ENCODE measurements at places on chromosomes 7 and 10. TPM values are rescaled to one million over a fixed set of nuclear protein-coding genes. Genes with fewer than 3 reads are reported as not detected.

DNA sequence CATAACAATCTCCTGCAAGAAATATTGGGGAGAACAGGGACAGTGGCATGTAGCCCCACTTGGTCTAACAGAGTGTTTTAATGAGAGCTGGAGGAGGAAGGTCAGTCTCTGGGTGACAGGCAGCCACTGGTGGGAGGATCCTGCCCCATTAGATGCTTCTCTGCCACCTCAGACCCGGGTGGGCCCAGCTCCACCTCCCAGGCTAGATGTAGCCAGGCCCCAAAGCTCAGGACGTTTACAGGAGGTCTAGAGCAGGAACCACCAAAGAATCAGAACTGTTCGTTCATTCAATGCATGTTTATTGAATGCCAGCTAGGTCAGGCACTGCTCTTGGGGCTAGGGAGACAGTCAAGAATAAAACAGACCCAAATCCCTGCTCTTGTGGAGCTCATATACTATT, 28.4 kb upstream of the GPNMB start:
- ATAC-seq: no peak

- ATAC-seq: peak; percentile 14
These were observed 44.9 kb downstream of the BAMBI start for GRCh38 chr10:28722065-28722803.

DNA sequence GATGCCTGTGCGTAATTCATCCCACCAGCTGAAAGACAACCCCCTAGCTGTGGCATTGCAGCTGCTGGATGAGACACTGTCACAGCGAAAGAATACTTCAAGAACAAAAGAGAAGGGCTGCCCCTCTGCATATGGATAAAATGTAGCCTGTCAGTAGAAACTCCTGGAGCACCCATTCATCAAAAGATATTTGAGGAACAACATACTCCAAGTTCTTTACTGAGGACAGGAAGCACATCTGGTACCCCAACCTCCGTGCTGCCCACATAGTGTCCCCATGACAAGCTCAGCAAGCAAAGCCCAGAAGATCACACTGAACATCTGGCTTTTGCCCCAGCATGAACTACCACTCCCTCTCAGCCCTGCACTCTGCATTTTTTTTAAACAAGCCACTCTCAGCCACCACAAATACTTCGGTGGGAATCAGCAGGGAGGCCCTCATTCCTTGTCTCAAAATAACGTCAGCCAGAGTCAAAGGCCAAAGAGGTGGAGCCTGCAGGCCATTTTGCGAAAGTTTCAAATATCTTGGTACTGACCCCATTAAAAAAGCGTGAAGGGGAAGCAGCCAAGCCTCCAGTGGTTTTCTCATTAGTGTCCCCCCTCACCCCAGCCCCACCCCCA, 1.7 kb downstream of the CREB3L2 start:
- no peak for ATAC-seq

DNA sequence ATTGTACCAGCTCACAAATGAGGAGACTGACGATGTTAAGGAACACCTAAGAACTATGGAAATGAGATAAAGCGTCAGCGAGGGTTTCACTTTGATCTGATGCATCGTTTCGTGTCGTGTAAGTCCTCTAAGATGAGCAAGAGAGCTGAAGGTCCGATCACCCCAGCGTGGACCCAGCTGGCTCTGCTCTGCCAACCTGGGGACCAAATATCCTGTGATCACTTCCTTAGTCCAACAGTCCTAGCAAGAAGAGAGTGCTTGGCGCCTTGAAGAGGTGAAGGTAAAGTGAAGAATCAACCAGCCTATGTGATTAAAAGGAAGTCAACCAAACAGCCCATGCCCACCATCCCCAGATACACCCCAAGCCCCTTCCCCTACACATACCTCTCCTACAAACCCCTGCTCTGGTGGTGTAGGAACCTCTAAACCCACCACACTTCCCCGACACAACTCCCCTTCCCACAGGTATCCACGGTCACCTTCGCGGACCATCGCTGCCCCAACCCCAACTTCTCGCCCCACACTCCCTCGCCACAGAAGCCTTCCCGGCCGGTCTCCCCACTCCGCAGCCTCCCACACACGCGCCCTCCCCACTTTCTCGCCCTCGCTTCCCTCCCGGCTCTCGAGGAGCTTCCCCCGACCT, 722 bp downstream of the UPF2 start:
- no peak for ATAC-seq

DNA sequence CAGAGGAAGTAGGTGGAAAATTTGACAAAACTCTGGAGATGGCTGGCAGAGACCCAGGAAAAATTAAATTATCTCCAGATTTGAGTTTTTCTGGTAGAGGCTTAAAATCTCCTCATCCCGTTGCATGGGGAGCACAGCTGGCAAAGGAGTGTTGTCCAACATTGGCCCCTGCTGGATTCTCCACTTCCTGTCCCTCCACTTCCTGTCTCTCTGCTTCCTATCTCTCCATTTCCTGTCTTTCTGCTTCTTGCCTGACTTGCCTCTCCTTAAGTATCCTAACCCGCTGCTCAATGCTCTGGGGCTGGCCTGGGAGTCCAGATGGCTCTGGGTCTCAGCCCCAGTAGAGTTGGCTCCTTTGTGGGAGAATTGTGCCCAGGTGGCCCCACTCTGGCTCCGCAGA, 65.8 kb upstream of the EMX2 start:
- ATAC-seq: no peak

The OR13A1 gene
- total RNA-seq: 0.15 TPM

The VSTM2A gene
- total RNA-seq: 15.0 TPM

GRCh38 chr7:127961786-127962453, 69.3 kb downstream of the LRRC4 start:
- ATAC-seq: no peak

The PHYH gene
- 10.3 TPM for total RNA-seq

DNA sequence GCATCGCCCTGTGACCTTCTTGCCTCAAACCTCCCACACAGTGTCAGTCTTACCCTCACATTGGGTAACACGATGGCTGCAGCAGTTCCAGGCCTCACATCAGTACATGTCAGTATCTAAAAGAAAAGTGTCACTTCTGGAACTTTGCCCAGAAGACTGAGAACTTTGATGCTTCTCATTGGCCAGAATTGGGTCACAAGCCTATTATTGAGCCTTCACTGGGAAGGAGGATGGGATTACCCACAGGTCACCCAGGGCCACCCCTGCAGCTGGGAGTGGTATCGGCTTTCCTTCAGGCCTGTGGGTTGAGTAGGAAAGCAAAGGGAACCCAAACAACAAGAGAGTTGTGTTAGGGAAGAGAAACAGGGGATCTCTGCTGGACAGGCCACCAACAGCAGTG, 111.5 kb downstream of the NPY start:
- no peak for ATAC-seq

The SKIDA1 gene
- 4.9 TPM for total RNA-seq

- ATAC-seq: no peak
These were observed 196.1 kb downstream of the NSUN6 start for GRCh38 chr10:18455086-18455884.

DNA sequence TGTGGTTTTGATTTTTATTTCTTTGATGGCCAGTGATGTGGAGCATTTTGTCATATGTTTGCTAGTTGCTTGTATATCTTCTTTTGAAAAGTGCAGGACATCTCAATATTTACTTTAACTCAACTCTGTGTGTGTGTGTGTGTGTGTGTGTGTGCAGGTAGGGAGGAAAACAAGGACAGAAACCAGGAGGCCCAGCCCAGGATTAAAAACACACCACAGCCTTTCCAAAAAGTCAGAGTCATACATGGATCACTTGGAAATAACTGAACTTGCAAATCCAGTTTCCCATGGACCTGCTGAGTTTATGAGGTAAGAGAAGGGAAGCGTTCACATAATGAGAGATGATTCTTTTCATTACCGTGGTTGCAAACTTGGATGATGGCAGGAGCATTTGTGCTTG, 189.9 kb upstream of the LYZL1 start:
- ATAC-seq: no peak

The CABCOCO1 gene
- total RNA-seq: 0.63 TPM

The ZNF736 gene
- total RNA-seq: 11.4 TPM

The NPC1L1 gene
- total RNA-seq: not detected

The DPP6 gene
- 1.1 TPM for total RNA-seq

DNA sequence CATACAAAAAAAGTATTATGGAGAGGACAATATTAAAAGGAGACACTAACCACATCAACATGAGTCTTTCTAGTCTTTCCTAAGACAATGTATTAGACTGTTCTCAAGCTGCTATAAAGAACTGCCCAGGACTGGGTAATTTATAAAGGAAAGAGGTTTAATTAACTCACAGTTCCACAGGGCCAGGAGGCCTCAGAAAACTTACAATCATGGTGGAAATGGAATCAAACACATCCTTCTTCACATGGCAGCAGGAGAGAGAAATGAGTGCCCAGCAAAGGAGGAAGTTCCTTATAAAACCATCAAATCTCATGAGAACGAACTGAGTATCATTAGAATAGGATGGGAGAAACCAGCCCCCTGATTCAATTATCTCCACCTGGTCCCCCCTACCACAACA, 25.7 kb downstream of the CACNA2D1 start:
- ATAC-seq: no peak

- peak; percentile 85 for ATAC-seq
These were observed 682.1 kb upstream of the NRP1 start for GRCh38 chr10:34016576-34016975.

- ATAC-seq: no peak
These were observed 91.7 kb downstream of the SLC16A9 start for GRCh38 chr10:59617996-59618395.

GRCh38 chr10:34473174-34474008, 341.7 kb downstream of the PARD3 start:
- no peak for ATAC-seq

- ATAC-seq: no peak
These were observed 33.6 kb downstream of the SLC18A2 start for GRCh38 chr10:117274509-117274908.

- no peak for ATAC-seq
These were observed 78.1 kb downstream of the INHBA start for GRCh38 chr7:41624818-41625217.

DNA sequence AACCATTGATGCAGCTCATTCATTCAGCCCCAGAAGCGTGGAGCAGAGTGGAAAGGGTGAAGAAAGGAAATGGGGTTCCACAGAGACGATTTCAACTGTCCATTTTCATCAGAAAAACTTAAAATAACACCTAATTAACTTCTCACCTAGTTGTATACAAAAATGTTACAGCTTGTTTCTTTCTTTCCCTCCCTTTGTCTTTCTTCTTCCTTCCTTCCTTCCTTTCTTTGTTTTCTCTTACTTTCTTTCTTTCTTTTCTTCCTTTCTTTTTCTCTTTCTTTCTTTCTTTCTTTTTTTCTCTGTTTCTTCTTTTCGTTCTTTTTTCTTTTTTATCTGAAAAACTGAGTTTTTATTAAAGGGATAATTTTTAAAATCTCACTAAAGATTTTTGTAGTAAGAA, 105.9 kb upstream of the GNAI1 start:
- ATAC-seq: no peak

DNA sequence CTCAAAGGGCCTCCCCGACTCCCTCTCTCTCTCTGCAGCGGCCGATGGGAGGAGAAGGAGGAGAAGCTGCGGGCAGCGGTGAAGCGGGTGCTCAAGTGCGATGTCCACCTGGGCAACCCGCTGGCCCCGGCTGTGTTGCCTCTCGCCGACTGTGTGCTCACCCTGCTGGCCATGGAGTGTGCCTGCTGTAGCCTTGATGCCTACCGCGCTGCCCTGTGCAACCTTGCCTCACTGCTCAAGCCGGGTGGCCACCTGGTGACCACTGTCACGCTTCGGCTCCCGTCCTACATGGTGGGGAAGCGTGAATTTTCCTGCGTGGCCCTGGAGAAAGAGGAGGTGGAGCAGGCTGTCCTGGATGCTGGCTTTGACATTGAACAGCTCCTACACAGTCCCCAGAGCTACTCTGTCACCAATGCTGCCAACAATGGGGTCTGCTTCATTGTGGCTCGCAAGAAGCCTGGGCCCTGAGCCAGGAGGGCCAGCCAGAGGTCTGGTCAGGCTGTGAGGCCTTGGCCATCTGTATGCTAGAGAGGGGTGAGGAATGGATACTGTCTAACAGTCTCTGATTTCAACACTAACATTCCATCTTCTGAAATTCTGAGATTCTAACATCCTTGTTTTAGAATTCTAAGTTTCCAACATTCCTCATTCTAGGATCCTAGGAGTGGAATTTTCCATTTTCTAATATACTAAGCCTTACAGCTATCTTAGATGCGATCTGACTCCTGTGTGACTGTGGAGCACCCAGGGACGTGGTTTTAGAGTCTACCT, 3.6 kb downstream of the INMT start:
- peak; percentile 59 for ATAC-seq

The IGF2BP3 gene
- 22.2 TPM for total RNA-seq

GRCh38 chr7:30733691-30734090, 18.2 kb upstream of the INMT start:
- ATAC-seq: no peak

DNA sequence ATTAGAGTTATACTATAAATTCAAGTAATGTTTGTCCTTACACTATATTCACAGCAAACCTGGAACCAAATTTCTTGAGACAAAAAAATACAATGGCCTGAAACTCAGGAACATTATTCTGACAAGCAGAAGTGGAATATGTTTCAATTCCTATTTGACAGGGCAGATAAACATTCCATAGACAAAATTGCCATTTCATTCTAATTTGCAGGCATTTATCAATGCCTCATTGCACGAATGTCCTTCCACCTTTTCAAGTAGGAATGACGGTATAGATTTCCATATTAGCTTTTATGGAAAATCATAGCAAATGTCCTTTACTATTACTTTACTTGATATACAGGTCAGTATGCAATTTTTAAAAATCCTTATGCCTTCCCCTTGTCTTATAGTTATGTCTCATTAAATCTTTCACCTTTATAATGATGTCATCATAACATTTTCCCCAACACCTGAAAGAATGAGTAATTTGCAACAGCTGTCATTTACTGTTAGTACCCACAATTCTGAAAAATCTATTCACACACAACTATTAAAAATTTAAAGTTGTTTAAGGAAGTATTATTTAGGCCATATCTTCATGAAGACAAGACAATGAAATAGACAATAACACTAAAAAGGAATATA, 299.7 kb upstream of the SEMA3C start:
- ATAC-seq: no peak

GRCh38 chr10:133009218-133009950, 67.0 kb upstream of the CFAP46 start:
- peak; percentile 95 for ATAC-seq

DNA sequence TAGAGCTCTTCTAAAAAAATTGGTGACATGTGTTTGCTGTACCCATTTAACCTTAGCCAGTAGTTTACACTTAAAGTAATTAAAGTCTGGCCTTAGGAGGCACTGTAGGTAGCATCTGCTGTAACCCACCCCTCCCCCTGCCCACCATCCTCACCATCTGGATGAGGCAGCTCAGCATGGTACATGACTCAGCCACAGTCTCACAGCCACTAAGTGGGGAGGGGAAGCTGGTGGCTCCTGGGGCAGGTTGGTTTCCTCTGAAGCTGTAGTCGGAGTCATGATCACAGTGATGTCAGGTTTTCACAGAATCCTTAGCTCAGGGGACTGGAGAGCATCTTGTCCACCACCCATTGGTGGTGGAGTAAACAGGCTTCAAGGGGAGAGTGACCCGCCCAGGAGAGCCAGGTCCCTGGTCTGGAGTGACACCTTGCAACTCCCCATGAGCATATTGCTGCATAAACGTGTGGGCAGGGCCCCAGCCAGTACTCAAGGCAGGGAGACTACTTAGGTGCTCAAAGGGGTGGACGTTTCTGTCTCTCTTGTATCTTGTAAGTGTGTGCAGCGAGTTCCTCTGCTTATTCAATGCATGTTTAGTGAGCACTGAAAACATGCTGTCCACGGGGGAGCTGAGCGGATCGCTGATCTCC, 125.9 kb downstream of the GRK5 start:
- ATAC-seq: no peak

The OR6V1 gene
- not detected for total RNA-seq

The OR2A42 gene
- total RNA-seq: 0.15 TPM

Data from motor neuron (in vitro differentiated cells).